Hematopoietic multipotent progenitor cell (in vitro differentiated cells): ENCODE measurements at places on chromosomes 11 and 22.
A peak's percentile ranks its signal among the peaks of the same experiment; 100 is the strongest.

DNA sequence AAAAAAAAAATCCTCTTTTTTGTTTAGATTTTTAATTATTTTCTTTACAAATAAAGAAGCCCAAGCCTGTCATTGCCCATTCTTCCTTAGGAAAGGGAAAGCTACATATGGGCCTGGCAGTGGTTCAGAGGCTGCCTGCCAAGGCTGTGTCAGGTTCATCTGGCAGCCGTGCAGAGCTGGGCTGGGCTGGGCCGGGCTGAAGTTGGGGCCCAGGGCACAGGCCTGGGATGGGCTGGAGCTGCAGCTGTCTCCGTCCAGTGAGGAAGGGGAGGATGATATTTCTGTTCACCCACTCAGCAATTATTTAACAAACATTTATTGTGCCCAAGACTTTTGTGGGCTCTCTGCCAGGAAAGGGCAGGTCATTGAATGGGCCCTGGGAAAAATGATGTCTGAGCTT, 4.6 kb downstream of the PRR5L start:
- DNase-seq: no peak

GRCh38 chr11:113378692-113379091, 8.9 kb upstream of the ANKK1 start:
- no peak for DNase-seq

- no peak for DNase-seq
These were observed 638.6 kb upstream of the ANO5 start for GRCh38 chr11:21554284-21554683.

- no peak for DNase-seq
These were observed 158.8 kb upstream of the GUCY1A2 start for GRCh38 chr11:107177106-107177477.

DNA sequence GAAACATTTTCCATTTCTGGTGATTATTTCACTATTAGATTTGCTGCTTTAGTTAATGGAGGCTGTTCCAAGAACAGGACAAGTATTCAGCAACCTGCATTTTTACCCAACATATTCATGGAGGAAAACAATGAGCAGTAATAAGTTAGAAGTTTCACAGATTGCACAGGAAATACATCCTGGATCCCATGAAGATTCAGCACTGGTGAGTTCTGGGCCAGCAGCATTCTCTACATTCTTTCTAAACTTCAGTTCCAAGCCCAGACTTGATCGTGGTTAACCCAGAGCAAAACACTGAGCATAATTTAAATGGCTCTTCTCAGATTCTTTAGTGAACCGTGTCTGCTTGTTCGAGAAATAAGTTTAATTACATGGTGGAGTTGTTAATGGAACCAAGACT, 3.8 kb downstream of the FJX1 start:
- no peak for DNase-seq

GRCh38 chr11:111629499-111629898, 27.2 kb downstream of the SIK2 start:
- no peak for DNase-seq

DNA sequence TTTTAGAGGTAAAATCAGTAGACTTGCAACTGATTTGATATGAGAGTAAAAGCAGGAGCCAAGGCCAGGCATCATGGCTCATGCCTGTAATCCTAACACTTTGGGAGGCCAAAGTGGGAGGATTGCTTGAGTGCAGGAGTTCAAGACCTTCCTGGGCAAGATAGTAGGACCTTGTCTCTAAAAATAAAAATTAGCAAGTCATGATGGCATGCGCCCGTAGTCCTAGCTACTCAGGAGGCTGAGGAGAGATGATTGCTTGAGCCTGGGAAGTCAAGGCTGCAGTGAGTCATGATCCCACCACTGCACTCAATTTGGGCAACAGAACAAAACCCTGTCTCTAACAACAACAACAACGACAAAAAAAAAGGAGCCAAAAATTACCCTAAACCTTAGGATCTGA, 13.5 kb downstream of the SGSM3 start:
- no peak for DNase-seq

DNA sequence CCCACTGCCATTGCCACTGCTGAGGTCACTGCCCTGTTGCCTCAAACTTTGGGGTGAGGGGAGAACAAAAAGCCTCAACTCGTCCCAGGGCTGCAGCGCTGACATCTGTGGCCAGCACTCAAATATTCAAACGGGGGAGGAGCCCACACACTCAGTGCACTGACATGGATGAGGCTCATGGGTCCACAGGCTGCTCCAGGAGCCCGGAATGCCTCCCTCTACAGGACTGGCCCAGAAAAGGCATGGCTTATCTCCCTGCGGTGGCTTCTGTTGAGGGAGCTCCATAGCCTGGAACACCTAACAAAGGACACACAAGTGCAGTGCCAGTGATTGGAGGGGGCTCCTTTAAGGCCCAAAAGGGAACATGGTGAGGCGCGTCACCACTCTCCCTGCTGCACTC, 341.1 kb upstream of the LUZP2 start:
- no peak for DNase-seq

DNA sequence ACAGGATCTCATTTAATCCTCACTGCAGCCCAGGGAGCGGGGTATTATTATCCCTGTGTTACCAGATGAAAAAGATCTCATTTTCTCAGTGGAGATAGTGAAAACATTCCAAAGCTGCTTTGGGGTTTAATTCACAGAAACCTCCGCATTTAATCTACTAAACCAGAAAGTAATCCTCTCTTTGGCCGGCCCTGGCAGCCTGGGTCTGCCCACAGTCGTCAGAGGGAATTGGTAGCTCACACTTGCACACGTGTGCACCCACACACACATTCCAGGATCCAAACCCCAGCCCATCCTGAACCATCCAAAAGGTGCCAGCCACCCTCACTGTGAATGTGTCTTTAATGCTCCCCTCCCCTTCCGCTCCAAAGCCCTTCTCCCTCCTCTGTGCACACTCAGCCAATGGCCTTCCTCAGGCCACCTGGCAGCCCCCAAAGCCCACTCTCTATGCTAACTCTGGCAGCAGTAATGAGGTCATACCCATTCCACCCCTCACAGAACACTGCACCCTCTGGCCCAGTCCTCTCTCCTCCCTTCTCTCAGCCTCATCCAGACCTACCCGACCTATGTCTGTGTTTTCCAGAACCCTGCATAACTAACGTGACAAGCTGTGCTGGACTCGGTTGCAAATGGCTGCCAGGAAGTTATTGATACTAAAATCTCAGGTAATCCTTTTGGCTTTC, 466.2 kb downstream of the SOX6 start:
- DNase-seq: no peak

GRCh38 chr11:36672815-36673450, 74.9 kb upstream of the RAG2 start:
- DNase-seq: peak; percentile 7
